NCI-H524 treated with DMSO at 0.1 percent for 48 hours (cell line): ENCODE measurements at places on chromosomes 7 and 10.

DNA sequence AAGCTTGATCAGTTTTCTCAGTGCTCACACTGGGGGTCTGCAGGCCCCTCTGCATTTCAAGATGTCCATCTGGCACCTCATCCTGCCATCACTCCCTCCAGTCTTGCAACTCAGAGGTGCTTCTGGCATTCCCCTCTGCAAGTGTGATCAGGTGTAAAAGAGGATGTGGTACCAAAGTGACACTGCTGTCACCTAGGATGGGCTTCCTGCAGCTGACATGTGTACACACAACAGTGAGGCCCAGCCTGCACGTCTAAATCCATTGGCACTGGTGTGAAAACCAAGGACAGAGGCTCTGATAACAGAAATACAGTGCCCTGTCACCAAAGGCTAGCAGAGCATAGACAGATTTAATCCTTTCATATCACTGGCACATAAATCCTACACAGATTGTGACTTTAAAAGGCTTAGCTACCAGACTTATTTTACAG is 162.5 kb upstream of the CELF2 start:
- no peak for DNase-seq

DNA sequence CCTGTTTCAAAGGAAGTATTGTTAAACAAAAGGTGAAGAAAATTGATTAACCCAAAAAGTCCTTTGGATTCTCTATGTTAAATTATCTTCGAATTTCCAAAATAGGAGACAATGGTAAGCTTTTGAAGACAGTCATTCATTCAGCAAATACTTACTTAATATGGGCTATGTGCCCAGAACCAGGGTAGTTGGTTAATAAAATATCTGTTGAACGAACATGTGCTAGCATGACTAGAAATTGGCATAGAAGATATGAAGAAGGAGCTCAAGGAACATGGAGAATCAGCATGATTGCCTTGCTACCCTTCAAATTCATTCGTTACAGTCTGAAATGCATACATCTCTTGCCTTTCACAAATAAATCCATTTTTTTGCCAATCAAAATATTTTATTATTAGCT is 123.1 kb upstream of the RHEB start:
- DNase-seq: no peak

- DNase-seq: no peak
Measured at GRCh38 chr10:8084799-8085198, 30.3 kb downstream of the GATA3 start.

DNA sequence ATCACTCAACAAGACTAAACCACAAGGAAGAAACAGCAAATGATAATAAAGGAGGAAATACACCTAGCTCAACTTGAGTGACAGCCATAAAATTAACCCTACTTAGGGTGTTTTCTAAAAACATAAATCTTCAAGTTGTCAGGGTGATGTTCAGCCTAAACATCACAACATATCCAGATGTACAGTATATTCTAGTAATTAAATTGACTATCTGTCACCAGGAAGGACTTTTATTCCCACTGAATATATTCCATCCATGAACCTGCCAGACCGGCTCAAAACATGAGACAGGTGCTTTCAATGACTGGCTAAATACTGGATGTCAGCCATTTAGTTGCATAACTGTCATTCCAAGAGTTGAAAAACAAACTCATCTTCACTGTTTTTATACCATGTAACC is 298.1 kb upstream of the NEBL start:
- DNase-seq: no peak

GRCh38 chr7:113824117-113824823 is 94.5 kb downstream of the PPP1R3A start:
- DNase-seq: no peak

GRCh38 chr7:137080516-137081203 is 212.2 kb downstream of the CHRM2 start:
- DNase-seq: no peak

DNA sequence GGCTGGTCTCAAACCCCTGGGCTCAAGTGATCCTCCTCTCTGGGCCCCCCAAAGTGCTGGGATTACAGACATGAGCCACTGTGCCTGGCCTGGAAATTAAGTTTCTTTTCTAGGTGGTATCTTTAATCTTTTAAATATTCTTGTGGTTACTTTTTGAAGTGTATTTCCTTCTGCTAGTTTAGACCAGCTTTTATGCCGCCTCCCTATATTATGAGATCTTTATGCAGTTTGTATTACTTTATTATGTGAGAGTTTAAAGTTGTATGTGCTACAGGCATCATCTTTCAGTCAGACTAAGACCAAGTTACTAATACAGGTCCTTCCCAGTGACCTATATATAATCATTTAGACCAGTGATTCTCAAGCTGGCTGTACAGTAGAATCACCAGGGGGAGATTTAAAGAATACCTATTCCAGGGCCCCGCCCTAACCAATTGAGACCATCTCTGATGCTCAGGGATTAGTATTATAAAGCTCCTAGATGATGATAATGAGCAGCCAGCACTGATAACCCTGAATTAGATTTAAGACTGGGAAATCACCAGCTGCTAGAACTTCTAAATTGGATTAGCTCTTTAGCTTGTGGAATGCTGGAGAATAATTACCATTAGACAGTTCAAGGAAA is 11.3 kb downstream of the INPP5F start:
- DNase-seq: peak; percentile 50

GRCh38 chr7:101628522-101628921 is 574 bp downstream of the MYL10 start:
- peak; percentile 29 for DNase-seq

DNA sequence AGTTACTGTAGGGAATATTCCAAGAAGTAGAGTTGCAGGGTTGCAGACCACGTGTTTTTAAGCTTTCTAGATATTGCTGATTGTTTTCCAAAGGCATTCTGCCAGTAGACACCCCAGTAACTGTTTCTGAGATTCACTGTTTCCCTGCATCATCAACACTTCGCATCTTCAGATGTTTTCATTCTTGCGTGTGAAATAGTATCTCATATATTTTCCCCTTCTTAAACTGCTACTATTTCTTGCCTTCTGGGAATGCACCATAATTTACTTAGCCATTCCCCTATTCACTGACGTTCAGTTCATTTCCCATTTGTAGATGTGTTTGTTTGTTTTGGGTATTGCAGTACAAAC is 30.7 kb downstream of the ALOX5 start:
- no peak for DNase-seq

DNA sequence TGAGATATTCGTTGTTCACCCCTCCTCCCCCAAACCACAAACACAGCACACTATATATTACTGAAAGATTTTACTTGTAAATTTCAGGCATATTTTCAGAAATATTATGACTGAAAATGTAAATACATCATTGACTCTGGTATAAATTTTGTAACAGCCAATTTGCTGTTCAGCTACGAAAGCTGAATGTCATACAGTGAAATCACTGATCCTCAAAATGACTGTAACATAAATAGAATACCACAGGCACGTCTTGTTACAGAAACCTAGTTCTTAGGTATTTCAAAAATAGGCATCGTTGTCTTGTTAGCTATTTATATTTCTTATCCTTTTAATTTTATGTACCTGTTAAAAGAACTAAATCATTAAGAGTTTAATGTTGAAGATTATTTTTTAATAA is 15.1 kb downstream of the TRUB1 start:
- no peak for DNase-seq

DNA sequence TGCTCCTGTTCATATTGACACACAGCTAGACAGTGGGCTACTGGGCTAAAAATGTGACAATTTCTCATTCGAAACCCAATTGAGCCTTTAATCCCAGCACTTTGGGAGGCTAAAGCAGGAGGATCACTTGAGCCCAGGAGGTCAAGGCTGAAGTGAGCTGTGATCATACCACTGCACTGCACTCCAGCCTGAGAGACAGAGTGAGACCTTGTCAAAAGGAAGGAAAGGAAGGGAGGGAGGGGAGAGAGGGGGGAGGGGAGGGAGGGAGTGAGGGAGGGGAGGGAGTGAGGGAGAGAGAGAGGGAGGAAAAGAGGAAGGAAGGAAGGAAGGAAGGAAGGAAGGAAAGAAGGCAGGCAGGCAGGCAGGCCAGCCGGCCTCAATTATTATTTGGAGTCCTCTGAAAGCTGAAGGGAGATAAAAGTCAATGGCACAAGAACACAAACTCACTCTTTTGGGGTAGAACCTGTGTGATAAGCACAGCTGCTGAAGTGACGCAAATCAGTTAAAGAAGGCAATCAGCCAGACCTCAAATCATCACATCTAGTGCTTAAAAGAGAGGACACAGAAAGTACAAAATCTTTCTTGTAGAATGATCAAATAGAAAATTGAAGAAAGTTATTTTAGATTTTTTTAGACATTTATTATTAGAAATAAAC is 98.1 kb downstream of the CCDC71L start:
- no peak for DNase-seq

GRCh38 chr10:123252779-123253178 is 98.6 kb downstream of the BUB3 start:
- DNase-seq: no peak

GRCh38 chr7:93015101-93015778 is 102.5 kb downstream of the SAMD9 start:
- peak; percentile 73 for DNase-seq

GRCh38 chr7:29421010-29421956 is 142.4 kb upstream of the PRR15 start:
- DNase-seq: no peak

- no peak for DNase-seq
Measured at GRCh38 chr10:124117833-124118232, 24.4 kb upstream of the CHST15 start.

- no peak for DNase-seq
Measured at GRCh38 chr10:15349112-15349511, 22.0 kb downstream of the FAM171A1 start.

GRCh38 chr10:85642421-85643170 is 724.0 kb downstream of the GRID1 start:
- DNase-seq: no peak

DNA sequence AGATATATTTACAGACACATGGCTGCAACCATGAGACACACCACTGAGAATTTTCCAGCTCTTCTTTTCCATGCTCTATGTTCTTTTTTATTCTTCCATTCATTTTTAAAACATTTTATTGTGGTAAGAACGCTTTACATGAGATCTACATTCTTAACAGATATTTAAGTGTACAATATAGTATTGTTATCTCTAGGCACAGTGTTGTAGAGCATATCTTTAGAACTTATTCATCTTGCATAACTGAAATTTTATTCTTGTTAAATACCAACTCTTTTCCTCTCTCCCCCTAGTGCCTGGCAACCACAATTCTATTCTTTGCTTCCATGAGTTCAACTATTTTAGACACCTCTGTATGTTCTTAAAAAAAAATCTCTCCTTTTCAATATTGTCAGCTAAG is 67.1 kb upstream of the HABP2 start:
- no peak for DNase-seq

- DNase-seq: no peak
Measured at GRCh38 chr7:127251465-127252376, 1.0 kb downstream of the GRM8 start.

GRCh38 chr10:83880252-83880791 is 259.0 kb upstream of the GHITM start:
- DNase-seq: no peak

- no peak for DNase-seq
Measured at GRCh38 chr7:110483553-110483952, 607.4 kb upstream of the LRRN3 start.

- no peak for DNase-seq
Measured at GRCh38 chr7:129055294-129055816, 444 bp upstream of the TNPO3 start.

DNA sequence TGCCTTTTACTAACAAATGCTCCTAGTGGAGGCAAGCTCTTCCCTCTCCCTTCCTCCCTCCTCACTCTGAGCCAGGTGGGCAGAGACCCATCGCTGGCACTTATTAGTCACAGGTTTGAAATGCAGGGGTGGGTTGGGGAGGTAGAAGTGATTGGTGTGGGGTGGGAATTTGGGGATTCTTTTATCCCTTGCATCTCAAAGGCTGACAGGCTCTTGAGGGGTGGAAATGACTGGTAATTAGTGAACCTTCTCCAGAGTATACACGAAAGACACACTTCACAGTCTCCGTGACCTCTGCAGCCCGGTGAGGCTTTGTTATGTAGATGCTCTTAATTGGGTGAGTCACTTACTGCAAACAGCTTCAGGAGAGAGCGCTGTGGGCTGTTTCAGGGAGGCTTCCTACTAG is 13.9 kb upstream of the LRMDA start:
- no peak for DNase-seq

GRCh38 chr7:148662646-148663045 is 36.1 kb upstream of the CUL1 start:
- DNase-seq: no peak

GRCh38 chr7:27213433-27214238 is 13.7 kb upstream of the HOXA13 start:
- DNase-seq: no peak

- no peak for DNase-seq
Measured at GRCh38 chr10:101839416-101840063, 4.1 kb downstream of the KCNIP2 start.

DNA sequence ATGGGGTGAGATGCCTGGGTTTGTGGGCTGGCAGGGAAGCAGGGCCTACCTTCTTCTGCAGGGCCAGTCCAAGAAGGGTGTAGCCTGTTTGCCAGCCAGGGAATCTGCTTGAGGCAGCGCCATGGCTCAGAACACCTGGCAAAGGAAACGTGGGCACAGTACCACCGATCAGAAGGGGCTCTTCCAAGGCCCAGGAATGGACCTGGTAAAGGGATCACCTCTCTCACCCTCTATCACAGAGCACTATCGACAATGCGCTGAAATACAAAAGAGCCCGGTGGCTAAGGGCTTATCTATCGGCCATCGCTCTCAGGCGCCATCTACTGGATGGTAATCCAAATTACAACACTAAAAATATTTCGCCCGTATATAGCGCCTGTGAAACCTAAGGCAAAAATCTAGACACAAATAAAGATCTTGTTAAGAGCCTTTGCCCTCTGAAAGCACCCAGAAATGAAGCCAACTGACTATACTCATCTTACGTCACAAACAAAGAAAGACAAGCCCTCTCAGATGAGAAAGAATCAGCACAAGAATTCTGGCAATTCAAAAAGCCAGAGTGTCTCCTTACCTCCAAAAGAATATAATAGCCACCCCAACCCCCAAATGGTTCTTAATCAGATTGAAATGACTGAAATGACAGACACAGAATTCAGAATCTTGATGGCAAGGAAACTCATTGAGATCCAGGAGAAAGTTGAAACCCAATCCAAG is 217.8 kb upstream of the HPS1 start:
- no peak for DNase-seq

GRCh38 chr10:603745-604144 is 85.7 kb downstream of the DIP2C start:
- no peak for DNase-seq

DNA sequence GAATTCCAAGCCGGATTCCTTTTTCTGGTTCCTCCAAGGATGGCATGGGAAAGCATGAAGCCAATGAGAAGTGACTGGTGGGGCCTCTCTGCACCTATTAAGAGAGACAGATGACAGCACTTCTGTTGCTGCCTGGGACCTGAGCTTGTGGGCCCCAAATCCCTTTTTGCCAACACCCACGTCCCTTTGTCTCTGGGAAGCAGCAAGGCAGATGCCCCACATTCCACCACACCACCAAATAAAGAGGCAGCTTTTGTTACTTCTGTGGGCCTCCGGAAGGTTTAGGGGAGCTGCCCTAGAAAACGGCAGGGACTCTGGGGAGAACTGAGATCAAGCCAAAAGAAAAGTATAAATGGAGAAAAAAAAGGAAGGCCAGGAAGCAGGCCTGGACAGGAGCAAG is 3.4 kb downstream of the CCDC136 start:
- DNase-seq: no peak
